ENCODE measurements at places on chromosomes 12 and 14. TPM values are rescaled to one million over a fixed set of nuclear protein-coding genes. Genes with fewer than 3 reads are reported as not detected.
A peak's percentile ranks its signal among the peaks of the same experiment; 100 is the strongest.

DNA sequence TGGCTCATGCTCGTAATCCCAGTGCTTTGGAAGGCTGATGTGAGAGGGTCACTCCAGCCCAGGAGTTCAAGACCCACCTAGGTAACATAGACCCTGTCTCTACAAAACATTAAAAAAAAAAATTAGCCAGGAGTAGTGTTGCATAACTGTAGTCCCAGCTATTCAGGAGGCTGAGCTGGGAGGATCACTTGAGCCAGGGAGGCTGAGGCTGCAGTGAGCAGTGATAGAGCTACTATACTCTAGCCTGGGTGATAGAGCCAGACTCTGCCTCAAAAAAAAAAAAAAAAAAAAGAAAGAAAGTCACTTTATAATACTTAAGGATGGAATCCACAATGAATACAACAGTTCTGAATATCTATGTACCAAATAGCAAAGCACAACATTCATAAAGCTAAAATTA is 10.2 kb upstream of the SLC10A1 start:
- peaks cover 6% of the 10 kb centered on the region for H3K27me3 ChIP-seq
- DNase-seq: no peak
- no peaks in the 10 kb centered on the region for H3K36me3 ChIP-seq
- no peak overlapping the region for H3K4me3 ChIP-seq

DNA sequence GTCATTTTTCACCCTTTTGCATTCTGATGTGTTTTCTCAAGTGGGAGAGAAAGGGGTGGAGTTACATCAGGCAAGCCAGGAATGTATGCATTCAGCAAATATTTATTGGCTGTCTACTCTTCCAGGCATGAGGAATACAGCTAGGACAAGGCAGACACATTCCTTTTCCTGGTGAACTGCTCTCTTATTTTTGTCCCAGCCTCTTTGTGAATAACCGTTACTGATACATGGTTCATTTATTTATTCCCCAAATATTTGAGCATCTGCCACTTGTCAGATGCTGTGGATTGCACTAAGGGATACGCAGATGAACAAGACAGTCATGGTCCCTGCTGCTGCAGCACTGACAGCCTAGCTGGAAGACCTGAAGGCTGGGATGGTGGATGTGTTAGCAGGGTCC is 6.1 kb downstream of the PELI2 start:
- H3K4me1 ChIP-seq: peaks cover 22% of the 10 kb centered on the region
- H3K4me3 ChIP-seq: no peak overlapping the region
- no peak for DNase-seq
- peaks cover 28% of the 10 kb centered on the region for H3K27me3 ChIP-seq
- no peak overlapping the region for H3K27ac ChIP-seq
- peaks cover 2% of the 10 kb centered on the region for H3K36me3 ChIP-seq

- H3K36me3 ChIP-seq: no peaks in the 10 kb centered on the region
- H3K27ac ChIP-seq: no peak within 1 kb of the TSS
- peaks cover 67% of the 10 kb centered on the region for H3K27me3 ChIP-seq
- DNase-seq: peak; percentile 56
- peak within 1 kb of the TSS; percentile 79 for H3K4me3 ChIP-seq
These were observed at the start of gene SPTB for GRCh38 chr14:64879635-64880220. TSS of gene SPTB (minus strand) at chr14:64879907. CDS start at chr14:64823094, 56,813 bp downstream.

Gene RNASE3
- not detected for total RNA-seq

- H3K36me3 ChIP-seq: peaks cover 2% of the 10 kb centered on the region
- H3K27ac ChIP-seq: no peak overlapping the region
- no peaks in the 10 kb centered on the region for H3K4me1 ChIP-seq
- DNase-seq: no peak
- peaks cover 46% of the 10 kb centered on the region for H3K27me3 ChIP-seq
These were observed 84.0 kb downstream of the LRP6 start for GRCh38 chr12:12182703-12183365.

GRCh38 chr14:68235011-68235410 is 415.4 kb downstream of the RAD51B start:
- peaks cover 2% of the 10 kb centered on the region for H3K36me3 ChIP-seq
- H3K27ac ChIP-seq: no peak overlapping the region
- DNase-seq: no peak

- peaks cover 34% of the 10 kb centered on the region for H3K36me3 ChIP-seq
- no peak for DNase-seq
- H3K27me3 ChIP-seq: no peaks in the 10 kb centered on the region
- peak overlapping the region; percentile 97 for H3K4me3 ChIP-seq
These were observed 3.2 kb downstream of the SUSD6 start for GRCh38 chr14:69614592-69614991.

GRCh38 chr12:57456145-57456700 is 1.1 kb downstream of the INHBE start:
- peak overlapping the region; percentile 35 for H3K4me3 ChIP-seq
- peaks cover 10% of the 10 kb centered on the region for H3K27me3 ChIP-seq
- peak; percentile 70 for DNase-seq
- H3K36me3 ChIP-seq: no peaks in the 10 kb centered on the region
- H3K27ac ChIP-seq: peak overlapping the region; percentile 14

DNA sequence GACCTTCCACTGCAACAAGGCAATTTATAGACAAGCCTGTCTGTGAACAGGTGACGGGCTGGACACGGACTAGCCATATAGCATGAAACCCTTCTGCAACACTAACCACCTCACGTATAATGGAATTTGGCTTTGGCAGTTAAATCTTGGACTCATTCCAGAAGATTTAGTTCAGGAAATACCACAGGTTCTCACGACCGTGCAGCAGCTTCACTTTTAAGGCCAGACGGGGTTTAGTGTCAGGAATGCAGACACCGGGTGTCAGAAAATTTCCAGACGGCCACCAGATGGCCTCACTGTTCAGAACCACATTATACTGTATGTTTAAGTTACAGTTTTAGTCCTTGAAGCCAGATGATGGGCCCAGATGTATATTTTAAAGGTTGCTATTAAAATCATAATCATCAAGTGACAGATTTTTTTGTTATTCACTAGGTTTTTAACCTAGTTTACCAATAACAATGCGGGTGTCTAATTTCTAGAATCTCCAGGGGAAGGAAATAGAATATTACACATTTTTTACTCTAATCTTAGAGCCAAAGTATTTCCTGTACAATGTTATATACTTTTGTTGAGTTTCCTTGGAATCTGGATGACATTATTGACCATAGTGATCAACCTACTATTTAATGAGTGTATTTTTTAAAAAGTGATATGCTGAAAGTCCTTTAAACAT is 90.5 kb upstream of the TMPO start:
- H3K27ac ChIP-seq: no peak overlapping the region
- H3K36me3 ChIP-seq: no peaks in the 10 kb centered on the region
- peaks cover 3% of the 10 kb centered on the region for H3K4me1 ChIP-seq
- H3K4me3 ChIP-seq: no peak overlapping the region
- peaks cover 6% of the 10 kb centered on the region for H3K27me3 ChIP-seq

Gene CLEC1B
- total RNA-seq: not detected

Gene PARP11
- 53.6 TPM for total RNA-seq

Gene INHBE
- total RNA-seq: not detected

Gene GPX2
- not detected for total RNA-seq

Gene AGAP2
- total RNA-seq: 73.3 TPM

GRCh38 chr14:39615352-39615751 is 183.1 kb upstream of the FBXO33 start:
- no peaks in the 10 kb centered on the region for H3K27me3 ChIP-seq
- no peaks in the 10 kb centered on the region for H3K4me1 ChIP-seq
- DNase-seq: no peak
- H3K4me3 ChIP-seq: no peak overlapping the region

DNA sequence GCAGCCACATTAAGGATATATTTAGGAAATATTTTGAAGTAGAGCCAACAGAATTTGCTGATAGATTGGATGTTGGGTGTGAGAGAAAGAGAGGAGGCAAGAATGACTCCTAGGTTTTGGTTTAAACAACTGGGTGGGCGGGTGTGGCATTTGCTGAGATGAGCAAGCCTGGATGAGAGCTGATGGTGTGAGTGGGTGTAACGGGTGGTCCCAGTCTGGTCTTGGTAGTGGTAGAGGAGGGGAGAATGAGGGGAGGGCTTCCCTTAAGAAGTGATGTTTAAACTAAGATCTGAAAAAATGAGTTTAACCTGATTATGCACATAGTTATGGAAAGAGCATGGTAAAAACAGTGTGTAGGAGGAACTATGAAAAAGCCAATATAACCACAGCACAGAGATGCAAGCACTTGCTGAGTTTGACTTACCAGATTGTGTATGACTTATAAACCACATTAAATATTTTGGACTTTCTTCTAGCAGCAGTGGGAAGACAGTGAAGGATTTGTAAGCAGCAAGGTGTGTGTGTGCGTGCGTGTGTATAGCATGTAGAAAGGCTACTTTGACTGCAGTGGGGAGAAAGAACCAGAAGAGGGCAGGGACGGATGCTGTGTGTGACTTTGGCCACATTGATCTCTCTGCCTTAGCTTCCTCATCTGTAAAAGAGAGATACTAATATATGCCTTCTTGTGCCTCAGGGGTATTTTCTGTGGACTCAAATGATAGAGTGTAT is 139.7 kb downstream of the PRIMA1 start:
- DNase-seq: peak; percentile 14
- peaks cover 33% of the 10 kb centered on the region for H3K27me3 ChIP-seq
- no peaks in the 10 kb centered on the region for H3K4me1 ChIP-seq
- H3K4me3 ChIP-seq: no peak overlapping the region
- H3K36me3 ChIP-seq: no peaks in the 10 kb centered on the region
- no peak overlapping the region for H3K27ac ChIP-seq

Gene RNASE1
- total RNA-seq: not detected

DNA sequence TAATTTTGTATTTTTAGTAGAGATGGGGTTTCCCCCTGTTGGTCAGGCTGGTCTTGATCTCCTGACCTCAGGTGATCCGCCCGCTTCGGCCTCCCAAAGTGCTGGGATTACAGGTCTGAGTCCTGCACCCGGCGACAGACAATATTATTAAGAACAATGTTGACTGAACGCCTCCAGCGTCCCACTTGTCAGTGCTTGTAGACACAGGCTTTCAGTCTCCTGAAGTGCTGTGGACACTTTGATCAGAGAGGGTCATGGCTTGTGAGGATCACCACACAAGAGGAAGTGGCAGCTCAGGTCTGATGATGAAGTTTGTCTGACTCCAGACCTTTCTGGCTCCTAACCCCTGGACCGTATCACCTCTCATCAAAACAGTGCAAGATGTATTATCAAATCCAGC is 114.6 kb downstream of the CHST11 start:
- no peak overlapping the region for H3K27ac ChIP-seq
- peaks cover 49% of the 10 kb centered on the region for H3K36me3 ChIP-seq
- no peaks in the 10 kb centered on the region for H3K27me3 ChIP-seq
- H3K4me3 ChIP-seq: no peak overlapping the region
- H3K4me1 ChIP-seq: peaks cover 75% of the 10 kb centered on the region

Gene TRIM9
- 0.30 TPM for total RNA-seq

- H3K27me3 ChIP-seq: no peaks in the 10 kb centered on the region
- no peaks in the 10 kb centered on the region for H3K4me1 ChIP-seq
- H3K36me3 ChIP-seq: no peaks in the 10 kb centered on the region
- no peak overlapping the region for H3K27ac ChIP-seq
These were observed 447.5 kb downstream of the GXYLT1 start for GRCh38 chr12:41697161-41697560.

- H3K36me3 ChIP-seq: peaks cover 2% of the 10 kb centered on the region
- no peak overlapping the region for H3K27ac ChIP-seq
These were observed 148.2 kb downstream of the SLC41A2 start for GRCh38 chr12:104809706-104810385.
